ENCODE measurements at places on chromosomes 7 and 10.

GRCh38 chr7:142445019-142445686 is 187.3 kb upstream of the PRSS58 start:
- H3K4me1 ChIP-seq = peaks cover 56% of the 10 kb centered on the region
- no peak overlapping the region for H3K4me3 ChIP-seq
- DNase-seq = peak; percentile 80
- H3K27me3 ChIP-seq = no peaks in the 10 kb centered on the region
- no peaks in the 10 kb centered on the region for H3K36me3 ChIP-seq

DNA sequence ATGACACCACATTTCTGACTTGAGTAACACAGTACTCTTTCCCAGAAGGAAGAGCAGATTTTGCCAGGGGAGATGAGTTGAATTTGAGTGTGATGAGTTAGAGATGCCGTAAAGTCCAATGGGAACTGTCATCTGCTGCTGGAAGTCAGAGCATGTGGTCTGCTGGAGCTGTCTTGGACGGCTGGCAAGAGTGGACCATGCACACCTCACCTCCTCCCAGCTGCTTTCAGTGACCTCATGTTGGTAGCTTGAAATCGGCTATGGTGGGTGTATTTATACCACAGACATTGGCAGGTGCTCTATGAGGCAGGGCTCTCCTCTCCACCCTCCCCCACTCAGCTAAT is 82.3 kb downstream of the COL13A1 start:
- no peak overlapping the region for H3K4me3 ChIP-seq
- no peak overlapping the region for H3K27ac ChIP-seq
- no peak for DNase-seq
- H3K27me3 ChIP-seq = peaks cover 28% of the 10 kb centered on the region
- no peaks in the 10 kb centered on the region for H3K4me1 ChIP-seq
- H3K36me3 ChIP-seq = no peaks in the 10 kb centered on the region

- H3K27me3 ChIP-seq = no peaks in the 10 kb centered on the region
- no peaks in the 10 kb centered on the region for H3K36me3 ChIP-seq
- H3K4me3 ChIP-seq = no peak overlapping the region
- no peak for DNase-seq
- no peak overlapping the region for H3K27ac ChIP-seq
Measured at GRCh38 chr7:106480616-106481031, 180.3 kb downstream of the CCDC71L start.

DNA sequence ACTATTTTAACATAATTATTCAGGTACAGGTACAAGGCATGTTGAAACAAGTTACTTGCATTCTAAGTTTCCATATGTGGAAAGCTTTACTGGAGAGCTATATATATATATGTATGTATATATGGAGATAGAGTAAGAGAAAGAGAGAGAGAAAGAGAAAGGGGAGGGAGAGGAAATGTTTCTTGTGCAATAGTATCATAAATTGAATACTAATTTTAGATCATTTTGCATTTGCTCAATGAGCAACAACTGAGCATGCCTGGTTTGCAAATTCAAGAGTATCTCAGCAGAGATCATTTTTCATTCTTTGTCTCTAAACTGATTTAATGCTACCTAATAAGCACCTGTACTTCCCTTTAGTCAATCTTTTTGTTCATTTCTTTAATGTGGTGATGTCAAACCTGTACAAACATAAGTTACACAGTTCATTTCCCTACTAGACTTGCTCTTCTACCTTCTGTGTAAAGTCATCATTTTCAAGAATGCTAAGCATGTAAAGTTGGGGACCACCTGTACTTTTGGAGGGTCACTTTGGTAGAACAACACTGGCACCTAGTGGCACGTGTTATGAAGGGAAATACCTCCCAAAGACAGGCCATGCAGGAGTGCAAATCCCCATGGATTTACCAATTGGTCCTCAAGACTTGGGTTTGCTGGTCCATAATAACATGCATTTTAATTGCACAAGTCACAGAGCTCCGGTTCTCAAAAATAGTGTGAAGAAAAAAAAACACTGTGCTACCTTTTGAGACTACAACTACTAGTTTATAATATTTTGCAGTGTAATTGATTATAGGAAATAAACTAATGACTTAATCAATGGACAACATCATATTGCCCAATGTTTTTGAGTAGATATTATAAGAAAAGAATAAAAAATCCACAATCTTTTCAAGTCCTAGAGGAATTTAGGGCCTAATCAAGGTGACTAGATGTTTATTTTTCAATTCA is 431.2 kb upstream of the IGFBP3 start:
- H3K4me3 ChIP-seq = no peak overlapping the region
- no peak overlapping the region for H3K27ac ChIP-seq
- H3K36me3 ChIP-seq = no peaks in the 10 kb centered on the region
- peaks cover 5% of the 10 kb centered on the region for H3K27me3 ChIP-seq

- no peak for DNase-seq
- peaks cover 3% of the 10 kb centered on the region for H3K4me1 ChIP-seq
- no peaks in the 10 kb centered on the region for H3K27me3 ChIP-seq
Measured at GRCh38 chr7:156842317-156842716, 50.7 kb downstream of the LMBR1 start.

- no peak overlapping the region for H3K27ac ChIP-seq
- H3K4me1 ChIP-seq = peaks cover 21% of the 10 kb centered on the region
- H3K27me3 ChIP-seq = no peaks in the 10 kb centered on the region
- no peak for DNase-seq
- H3K36me3 ChIP-seq = peaks cover 16% of the 10 kb centered on the region
- H3K4me3 ChIP-seq = no peak overlapping the region
Measured at GRCh38 chr10:26488344-26488743, 50.2 kb downstream of the APBB1IP start.

- DNase-seq = peak; percentile 37
- no peaks in the 10 kb centered on the region for H3K36me3 ChIP-seq
- no peaks in the 10 kb centered on the region for H3K4me1 ChIP-seq
- H3K27ac ChIP-seq = no peak overlapping the region
- H3K4me3 ChIP-seq = no peak overlapping the region
- H3K27me3 ChIP-seq = no peaks in the 10 kb centered on the region
Measured at GRCh38 chr7:144738708-144739314, 97.0 kb downstream of the TPK1 start.

- DNase-seq = no peak
- no peak overlapping the region for H3K4me3 ChIP-seq
- no peak overlapping the region for H3K27ac ChIP-seq
- H3K27me3 ChIP-seq = no peaks in the 10 kb centered on the region
- no peaks in the 10 kb centered on the region for H3K36me3 ChIP-seq
Measured at GRCh38 chr10:6005856-6006395, 28.6 kb upstream of the IL15RA start.

- peaks cover 17% of the 10 kb centered on the region for H3K4me1 ChIP-seq
- H3K36me3 ChIP-seq = no peaks in the 10 kb centered on the region
- peak; percentile 51 for DNase-seq
- no peak overlapping the region for H3K4me3 ChIP-seq
Measured at GRCh38 chr10:69409968-69410367, 6.8 kb downstream of the TACR2 start.

All from common myeloid progenitor, CD34-positive (primary cell).